ENCODE measurements at places on chromosomes 11 and 22.
A peak's percentile ranks its signal among the peaks of the same experiment; 100 is the strongest.

DNA sequence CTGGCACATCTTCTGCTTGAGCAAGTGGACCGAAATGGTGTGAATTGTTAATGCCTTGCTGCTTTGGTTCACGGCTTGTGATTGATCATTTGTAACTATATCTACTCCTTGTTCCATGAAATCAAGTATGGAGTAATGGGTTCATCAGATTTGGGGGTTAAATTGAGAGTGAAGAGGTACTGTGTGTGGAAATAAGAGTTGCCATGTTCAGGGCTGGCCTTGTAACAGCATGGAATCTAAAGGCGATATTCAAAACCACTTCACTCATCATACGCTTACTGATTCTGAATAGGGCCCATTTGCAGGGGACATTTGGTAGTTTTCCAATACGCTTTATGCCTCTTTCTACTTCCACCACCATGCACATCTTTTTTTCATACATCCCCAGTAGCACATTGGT, 122.2 kb downstream of the DCDC1 start:
- no peak for DNase-seq

DNA sequence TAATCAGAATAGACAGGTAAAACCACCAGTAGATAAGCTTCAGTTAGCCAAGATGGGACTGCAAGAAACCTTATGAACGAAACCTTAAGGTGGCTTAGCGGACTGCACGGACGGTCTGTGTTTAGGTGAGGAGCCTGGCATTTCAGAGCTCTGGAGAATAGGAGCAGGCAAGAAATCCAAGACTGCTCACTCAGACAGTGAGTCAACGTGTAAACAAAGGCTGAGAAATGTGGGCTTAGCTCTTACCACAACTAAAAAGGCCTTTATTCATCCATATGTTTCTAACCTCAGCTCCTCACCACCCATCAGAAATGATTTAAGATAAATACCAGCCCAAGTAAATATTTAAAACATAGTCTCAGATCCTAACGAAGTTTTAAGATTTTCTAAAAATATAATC, 657.7 kb downstream of the OPCML start:
- no peak for DNase-seq

DNA sequence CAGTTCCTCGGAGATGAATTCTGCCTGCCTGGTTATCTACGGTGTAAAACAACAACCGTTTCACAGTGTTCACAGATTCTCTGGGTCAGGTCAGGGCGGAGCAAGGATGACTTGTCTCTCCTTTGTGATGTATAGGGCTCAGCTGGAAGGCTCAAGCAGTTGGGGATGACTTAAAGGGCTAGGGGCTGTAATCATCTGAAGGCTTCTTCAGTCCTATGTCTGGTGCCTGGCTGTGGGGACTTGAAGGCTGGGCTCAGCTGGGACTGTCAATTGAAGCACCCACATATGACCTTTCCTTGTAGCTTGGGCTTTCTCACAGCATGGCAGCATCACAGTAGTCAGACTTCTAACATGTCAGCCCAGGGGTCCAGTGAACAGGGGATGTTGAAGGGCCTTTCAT, 29.3 kb downstream of the EIF3F start:
- DNase-seq = no peak

DNA sequence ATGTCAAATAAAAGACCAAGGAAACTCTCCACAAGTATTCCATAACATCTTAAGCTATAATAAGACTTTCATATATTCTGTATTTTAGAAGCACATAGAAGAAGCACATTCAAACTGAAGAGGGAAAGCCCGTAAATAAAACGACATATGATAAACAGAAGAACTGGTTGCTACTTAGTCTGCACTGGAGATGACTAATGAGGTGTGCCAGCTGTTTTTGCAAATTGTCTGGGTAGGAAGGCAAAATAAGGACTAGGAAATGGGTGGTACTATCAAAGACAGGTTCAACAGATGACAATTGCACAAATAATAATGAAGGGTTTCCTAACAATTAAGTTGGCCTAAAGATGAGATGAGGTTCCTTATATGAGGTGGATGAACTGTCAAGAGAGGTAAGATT, 593.2 kb upstream of the CCDC179 start:
- no peak for DNase-seq

DNA sequence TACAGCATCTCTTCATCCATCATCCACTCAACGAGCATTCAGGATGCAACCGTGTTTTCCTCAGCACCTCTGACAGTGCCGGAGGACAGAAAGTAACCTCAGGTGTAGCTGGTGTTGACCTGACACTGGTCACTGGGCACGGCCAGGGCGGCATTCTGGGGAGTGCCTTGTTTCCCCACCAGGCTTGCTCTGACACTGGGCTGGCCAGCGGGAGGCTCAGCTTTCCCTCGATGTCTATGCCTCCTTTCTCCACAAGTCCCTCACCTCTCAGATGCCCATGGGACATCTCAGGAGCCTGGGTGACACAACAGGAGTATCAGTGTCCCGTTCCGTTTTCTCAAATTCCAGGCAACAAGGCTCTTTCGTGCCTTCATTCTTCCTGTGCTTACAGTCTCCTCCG, 28.9 kb downstream of the CD6 start:
- no peak for DNase-seq

DNA sequence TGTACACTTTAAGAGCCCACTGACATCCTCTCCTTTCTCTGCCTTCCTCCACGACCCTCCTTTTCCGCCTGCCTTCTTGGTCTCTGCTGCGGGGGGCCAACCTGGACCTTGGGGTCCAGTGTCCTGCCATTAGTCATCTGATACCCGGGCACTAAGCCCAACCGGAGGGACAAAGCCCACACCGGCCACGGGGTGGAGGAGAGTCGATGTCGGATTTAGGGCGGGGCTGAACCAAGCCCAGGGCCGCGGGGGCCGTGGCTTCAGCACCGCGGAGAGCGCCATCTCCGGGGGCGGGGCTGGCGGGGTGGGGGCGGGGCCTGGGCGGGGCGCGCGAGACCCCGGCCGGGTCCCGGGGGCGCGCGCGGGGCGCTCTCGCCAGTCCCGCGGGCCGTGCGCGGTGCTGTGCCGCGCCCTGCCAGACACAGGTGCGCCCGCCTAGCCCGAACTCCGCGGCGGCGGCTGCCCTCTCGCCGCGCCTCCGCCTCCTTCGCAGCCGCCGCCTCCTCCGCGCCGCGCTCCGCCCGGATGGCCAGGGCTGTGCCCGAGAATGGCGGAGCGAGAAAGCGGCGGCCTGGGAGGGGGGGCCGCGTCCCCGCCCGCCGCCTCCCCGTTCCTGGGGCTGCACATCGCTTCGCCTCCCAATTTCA, at the start of gene MAPK8IP1:
MAPK8IP1 (plus strand) TSS at position 378 of the 647 bp plus-strand sequence; CDS start at position 548, 170 bp downstream.
- peak; percentile 31 for DNase-seq

DNA sequence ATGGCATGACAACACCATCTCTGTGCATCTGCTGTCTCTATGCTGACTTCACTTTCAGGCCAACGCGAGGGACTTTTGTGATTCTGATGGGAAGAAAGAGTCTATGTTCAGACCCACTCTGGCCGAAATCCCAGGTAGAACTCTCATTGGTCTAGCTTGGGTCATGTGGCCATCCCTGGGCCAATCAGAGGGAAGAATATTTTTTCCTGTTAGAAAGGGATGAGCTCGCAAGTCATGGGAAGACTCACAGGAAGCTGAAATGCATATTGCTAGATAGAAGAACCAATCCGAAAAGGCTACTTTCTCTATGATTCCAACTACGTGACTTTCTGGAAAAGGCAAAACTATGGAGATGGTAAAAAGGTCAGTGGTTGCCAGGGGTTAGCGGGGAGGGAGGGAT, 56.0 kb upstream of the LINC01488 start:
- DNase-seq = no peak

DNA sequence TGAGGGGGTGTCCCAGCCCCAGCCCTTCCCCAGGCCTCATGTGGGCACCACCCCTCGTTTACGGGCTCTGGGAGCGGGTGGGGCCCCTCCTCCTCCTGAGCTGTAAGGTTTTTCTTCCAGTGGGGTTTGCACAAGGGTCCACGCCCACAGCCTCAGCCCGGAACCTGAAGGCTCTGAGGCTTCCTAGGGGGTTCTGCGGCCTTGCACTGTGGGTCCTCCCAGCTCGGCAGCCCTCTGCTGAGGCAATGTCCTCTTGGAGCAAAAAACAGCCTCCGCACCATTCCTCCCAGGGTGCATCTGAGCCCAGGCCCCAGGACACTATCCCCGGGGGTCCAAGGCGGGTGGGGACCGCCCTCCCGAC, 14.1 kb downstream of the H19 start:
- DNase-seq = no peak

DNA sequence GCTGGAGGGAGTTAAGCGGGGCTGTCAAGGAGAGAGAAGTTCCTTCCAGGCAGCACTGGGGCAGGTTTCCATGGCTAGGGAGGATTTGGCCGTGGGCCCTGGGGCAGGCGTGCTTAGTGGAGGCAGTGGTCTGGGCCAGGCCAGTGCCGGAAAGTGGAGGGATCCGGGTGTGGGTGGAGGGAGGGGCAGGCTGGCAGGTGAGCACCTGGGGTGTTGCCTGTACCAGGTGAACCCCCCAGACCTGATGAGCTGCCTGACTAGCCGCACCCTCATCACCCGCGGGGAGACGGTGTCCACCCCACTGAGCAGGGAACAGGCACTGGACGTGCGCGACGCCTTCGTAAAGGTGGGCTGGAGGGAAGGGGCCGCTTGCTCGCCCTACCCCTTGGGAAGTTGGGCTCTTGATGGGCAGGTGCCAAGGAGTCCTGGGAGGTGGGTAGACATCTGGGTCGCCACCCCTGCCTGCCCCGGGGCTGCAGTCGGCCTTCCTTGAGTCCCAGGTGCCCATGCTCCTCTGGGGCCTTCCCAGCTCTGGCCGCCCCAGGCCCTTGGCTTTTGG, 32.0 kb downstream of the MYO7A start:
- DNase-seq = no peak

- no peak for DNase-seq
Observed at GRCh38 chr22:20590477-20591294, 83.3 kb downstream of the MED15 start.

GRCh38 chr11:28481616-28482480, 373.7 kb downstream of the METTL15 start:
- DNase-seq = no peak

DNA sequence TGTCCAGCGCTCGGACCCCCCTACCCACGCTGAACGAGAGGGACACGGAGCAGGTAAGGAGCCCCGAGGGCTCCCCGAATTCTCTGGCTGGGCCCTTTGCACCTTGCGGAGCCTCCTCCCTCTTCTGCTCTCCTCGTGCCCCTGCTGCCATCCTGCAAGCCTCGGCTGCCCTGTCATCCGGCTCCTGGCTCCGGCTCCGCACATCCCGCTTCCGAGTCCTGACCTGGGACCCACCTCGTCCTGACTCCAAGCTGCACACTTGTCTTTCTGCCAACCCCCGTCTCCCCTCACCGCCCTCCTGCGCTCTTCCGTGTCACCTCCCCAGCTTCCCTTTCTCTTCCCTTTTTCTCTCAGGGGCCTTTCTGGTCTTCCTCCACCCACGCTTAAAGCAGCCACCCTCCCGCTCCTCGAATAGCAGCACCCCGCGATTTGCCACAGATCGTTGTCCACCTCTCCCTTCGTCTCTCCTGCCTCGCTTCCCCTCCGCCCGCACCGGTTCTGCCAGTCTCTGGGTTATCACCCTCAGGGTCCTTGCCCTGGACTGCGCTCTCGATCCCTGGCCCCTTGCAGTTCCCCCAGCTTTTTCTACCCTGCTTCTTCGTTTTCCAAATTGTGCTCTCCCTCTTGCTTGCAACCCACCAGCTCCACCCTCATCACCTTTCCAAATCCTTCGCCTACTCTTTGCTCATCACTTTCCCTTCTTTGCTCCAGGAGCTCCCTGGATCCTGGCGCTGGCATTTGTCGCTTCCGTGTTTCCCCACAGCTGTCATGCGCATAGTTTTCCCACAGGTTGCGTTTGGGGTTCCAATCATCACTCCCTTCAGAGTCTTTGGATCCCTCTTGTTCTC, 822 bp downstream of the MARK2 start:
- DNase-seq = no peak

GRCh38 chr11:70853068-70853769, 399.2 kb downstream of the SHANK2 start:
- DNase-seq = no peak

DNA sequence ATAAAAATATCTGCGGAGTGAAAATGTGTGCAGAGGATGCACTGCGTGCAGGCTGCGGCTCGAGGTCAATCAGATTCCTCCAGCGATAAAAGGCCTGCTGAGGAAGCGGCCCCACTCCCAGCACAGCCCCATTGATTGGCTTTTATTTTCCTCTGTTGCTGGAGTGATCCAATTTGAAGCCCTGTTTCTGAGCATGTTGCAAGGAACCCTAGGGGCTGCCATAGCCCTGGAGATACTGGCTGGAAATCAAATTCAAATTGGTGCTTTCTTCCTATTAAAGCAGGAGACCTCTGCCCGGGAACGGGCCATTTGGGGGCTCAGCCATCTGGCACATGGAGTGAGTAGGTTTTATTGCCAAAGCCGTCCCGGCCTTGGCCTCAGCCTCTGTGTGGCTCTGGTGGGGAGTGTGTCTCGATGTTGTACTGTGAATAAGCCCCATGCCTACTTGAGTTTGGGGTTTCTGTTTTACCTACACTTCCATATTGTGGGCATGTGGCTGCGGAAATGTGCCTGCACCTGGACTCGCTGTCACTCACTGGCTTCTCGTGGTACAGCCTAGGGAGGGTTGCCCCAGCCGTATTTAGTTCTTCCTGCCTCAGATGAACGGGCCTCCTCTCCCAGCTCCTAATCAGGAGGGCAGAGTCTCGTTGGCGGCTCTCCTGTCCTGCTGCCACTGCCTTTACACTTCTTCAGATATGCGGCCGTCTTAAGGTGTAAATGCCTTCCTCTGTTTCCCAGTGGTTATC, 25.6 kb downstream of the PARVB start:
- no peak for DNase-seq

- no peak for DNase-seq
Observed at GRCh38 chr11:117589063-117589462, 208.0 kb downstream of the DSCAML1 start.

DNA sequence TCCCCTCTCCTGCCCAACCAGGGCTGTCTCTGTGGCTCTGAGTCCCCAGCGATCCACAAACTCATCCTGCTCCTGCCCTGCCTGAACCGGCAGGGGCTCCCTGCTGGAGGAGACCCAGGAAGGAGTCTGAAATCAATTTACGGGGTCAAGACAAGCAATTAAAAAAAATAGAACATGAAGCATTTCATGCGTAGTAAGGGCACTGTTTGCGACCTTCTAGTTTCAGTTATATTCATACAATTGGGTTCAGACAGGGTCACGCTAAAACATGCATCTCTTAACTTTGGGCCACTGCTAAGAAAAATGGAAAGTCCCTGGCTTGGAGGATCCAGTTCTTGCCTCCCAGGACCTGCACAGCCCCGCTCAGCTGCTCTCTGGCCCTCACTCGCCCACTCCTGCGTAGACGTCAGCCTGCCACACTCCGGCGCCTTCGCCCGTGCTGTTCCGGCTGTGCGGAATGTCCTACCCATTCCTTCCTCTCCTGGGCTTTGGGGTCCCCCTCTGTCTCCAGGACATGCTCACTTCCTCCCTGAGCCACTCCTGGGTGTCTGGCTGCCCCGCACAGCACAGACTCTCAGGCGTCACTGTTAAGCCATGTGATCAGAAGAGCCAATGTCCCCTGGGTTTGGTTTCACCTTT, 12.8 kb downstream of the NFAM1 start:
- DNase-seq = no peak
